NK-92 treated with Interleukin-12 subunit alpha and Interleukin-12 subunit beta, amount 100 ng/mL, for 24 hours (cell line): ENCODE measurements at places on chromosomes 3 and 15.

DNA sequence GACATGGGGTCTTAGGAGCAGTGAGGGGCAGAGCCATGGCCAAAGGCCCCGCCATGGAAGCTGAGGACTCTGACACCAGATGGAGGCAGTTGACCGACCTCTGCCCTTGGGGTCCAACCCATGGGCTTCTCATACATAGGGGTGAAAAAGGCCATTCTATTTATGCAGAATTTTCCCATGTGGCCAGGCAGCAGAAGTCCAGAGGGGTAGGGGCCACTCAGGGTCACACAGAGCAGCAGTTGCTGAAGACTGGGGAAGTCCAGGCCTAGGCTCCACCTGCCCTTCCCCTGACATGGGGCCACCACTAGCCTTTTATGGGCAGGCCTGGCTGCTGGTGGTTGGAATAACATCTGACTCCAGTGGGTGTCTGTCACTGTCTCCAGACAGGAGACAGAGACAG, 6.4 kb downstream of the PRSS50 start:
- DNase-seq: no peak

- no peak for DNase-seq
Observed at GRCh38 chr3:40521254-40521653, 3.5 kb upstream of the ZNF621 start.

GRCh38 chr3:159838938-159839337, 149.7 kb upstream of the IL12A start:
- DNase-seq: no peak

DNA sequence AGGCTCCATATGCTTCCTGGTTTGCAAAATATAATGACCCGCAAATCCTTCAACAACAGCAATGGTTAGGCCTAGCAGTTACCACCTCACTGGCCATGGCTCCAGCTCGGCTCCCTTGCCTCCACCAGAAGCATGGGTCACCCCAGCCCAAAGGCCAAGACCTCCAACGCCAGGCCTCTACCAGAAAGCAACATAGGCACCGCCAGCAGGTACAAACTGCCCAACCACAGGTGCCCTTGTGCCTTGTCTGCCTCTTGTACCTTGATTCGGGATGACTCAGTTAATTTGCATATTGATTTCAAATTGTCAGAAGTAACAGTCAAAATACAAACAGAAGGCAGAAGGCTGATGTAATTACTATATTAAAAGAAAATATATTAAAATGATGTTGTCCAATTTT, 124.7 kb downstream of the IL5RA start:
- no peak for DNase-seq

DNA sequence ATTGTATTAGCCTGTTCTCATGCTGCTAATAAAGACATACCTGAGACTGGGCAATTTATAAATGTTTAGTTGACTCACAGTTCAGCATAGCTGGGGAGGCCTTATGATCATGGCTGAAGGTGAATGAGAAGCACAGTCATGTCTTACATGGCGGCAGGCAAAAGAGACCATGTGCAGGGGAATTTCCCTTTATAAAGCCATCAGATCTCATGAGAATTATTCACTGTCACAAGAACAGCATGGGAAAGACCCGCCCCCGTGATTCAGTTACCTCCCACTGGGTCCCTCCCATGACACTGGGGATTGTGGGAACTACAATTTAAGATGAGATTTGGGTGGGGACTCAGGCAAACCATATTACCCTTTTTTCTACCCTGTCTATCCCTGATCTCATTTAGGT, 51.5 kb upstream of the MYZAP start:
- no peak for DNase-seq

DNA sequence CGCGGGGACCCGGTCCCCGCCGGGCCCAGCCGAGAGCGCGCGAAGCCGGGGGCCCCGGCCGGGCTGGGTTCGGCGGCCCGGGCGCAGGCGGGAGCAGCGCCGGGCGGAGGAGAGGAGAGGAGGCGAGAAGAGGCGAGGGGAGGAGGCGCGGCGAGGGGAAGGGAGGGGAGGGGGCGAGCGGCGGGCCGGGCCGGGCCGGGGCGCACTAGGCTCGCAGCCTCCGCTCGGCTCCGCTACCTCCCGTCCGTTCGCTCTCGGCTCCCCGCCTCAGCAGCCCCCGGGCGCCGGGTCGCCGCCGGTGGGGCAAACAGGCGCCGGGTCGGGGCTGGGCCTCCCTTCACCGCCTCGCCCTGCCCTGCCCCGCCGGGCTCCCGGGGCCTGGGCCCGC, 351 bp downstream of the INSYN1 start:
- no peak for DNase-seq
